ENCODE measurements at places on chromosomes 16 and 17.

GRCh38 chr17:78526231-78527025, 50.8 kb downstream of the DNAH17 start:
- DNase-seq: no peak

DNA sequence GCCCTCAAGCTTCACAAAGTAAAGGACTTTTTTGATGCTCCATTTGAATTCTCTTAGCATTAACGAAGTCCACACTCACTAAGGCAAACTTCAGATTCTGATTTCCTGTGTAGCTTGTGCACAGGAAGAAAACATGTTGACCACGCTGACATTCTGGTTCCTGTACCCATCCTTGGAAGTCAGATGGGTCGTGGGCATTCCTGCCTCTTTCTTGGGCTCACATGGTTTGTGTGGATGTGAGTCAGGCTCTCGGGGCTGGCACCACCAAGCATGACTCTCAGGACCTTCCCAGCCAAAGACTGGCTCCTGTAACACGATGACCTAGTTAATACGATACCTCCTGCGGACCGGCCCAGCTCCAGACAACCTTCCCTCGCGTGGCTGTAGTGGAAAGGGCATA, 32.8 kb downstream of the ARSG start:
- DNase-seq: no peak

DNA sequence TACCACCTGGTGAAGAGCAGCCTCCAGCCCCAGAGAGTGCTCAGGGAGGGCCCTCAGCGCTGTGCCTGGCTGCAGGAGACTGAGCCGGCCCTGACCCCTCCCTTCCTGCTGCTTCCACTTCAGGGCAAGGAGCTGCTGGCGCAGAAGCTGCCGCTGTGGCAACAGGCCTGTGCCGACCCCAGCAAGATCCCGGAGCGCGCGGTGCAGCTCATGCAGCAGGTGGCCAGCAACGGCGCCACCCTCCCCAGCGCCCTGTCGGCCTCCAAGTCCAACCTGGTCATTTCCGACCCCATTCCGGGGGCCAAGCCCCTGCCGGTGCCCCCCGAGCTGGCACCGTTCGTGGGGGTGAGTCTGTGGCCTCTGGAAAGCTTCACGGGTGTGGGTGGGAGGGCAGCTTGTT, 61.9 kb upstream of the PVALEF start:
- DNase-seq: no peak

GRCh38 chr16:20903116-20903898, 2.7 kb downstream of the LYRM1 start:
- no peak for DNase-seq

- DNase-seq: no peak
Observed at GRCh38 chr17:29683481-29683880, 60.8 kb upstream of the CORO6 start.

DNA sequence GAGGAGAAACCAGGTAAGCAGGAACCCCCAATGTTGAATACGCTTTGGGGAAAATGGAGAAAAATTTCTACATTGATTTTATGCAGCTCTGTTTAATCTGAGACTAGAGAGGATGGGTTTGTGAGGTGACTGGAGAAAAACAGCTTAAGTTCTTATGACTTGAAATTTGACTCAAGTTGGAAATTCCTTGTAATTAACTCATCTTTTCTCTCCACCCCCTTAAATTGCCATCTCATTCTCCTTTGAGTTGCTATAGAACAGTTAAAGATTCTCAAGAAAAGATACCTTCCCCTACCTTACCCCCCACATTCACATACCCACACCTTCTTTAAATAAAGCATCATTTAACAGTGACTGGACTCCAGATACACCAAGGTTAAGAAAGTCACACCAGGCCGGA, 24.2 kb downstream of the ZNRF1 start:
- DNase-seq: no peak

DNA sequence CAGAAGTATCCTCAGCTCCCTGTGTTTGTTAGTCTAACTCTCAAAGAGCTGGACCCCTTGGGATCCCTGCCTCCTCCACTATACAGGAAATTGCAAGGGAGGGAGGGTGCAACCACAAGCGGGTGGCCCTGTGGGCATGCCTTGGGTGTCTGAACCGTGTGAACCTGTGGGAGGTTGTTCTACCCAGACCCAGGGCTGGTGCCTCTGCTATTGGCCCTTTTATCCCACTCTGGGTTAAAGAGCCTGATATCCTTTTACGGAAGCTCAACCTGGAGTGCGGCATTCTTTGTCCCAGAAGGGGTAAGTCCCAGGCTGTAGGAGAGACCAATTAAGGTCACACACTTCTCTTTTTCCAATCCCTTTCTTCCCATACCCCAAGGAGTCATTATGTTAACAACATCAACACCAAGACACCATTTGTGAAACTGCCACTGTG, 53.4 kb downstream of the ARSG start:
- peak; percentile 60 for DNase-seq

DNA sequence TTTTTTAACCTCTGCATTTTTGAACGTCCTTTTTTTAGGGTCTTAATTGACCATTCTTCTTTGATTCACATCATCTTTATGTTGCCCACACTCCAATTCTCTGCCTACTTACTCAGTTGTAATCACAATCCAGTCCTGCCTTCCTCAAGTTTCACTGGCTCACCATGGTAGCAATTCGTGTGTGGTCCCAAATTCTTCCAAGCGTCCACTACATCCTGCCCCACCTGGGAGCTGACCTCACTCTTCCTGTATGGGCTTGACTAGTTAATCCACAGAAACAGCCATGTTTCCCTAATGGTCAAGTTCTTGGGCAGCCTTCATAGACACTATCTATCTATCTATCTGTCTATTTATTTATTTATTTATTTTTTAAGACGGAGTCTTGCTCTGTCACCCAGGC, 7.1 kb downstream of the TLCD2 start:
- DNase-seq: no peak

DNA sequence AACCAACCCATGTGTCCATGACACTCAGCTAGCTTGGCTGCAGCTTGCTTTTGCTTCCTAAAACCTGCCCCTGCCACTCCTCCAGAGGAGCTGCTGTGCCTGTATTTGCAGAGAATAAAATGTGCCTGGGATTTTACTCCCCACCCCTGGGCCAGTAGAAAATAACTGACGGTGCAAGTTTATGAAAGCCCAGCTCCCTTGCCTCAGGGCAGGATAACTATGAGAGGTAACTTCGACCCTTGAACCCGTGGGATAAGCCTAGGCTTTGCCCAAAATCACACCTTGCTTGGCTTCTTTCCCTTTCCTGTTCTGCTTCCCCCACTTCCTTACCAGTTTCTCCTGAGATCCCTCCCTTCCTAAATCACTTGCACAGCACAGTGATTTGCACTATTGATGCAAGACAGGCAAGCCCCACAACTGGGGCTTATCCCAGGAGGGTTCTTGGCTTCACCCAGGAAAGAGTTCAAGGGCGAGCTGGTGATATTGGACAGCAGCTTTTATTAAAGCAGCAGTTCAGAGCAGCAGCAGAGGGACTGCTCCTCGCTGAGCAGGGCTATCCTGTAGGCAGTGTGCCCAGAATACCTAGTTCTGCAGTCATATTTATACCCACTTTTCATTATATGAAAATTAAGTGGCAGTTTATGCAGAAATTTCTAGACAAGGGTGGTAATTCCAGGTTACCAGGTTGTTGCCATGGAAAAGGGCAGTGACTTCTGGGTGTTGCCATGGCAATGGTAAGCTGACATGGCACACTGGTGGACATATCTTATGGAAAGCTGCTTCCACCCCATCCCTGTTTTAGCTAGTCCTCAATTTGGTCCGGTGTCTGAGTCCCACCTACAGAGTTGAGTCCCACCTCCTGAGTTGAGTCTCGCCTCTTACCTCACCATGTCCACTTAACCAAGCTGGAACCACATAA, 6.3 kb upstream of the ERCC4 start:
- DNase-seq: no peak

DNA sequence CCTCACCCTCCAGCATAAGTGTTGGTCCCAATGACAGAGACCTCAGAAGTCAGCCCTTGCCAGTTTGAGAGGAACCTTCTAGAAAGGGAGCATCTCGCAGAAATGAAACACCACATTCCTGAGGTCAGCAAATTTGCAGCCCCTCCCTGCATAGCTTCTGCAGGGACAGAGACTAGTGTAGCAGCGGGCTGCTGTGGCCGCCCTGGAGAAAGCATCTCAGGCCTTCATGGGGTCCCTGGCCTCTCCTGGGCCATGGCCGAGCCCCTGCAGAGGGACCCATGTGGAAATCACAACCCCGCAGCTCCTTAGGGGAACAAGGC, 11.4 kb downstream of the HS3ST6 start:
- no peak for DNase-seq

DNA sequence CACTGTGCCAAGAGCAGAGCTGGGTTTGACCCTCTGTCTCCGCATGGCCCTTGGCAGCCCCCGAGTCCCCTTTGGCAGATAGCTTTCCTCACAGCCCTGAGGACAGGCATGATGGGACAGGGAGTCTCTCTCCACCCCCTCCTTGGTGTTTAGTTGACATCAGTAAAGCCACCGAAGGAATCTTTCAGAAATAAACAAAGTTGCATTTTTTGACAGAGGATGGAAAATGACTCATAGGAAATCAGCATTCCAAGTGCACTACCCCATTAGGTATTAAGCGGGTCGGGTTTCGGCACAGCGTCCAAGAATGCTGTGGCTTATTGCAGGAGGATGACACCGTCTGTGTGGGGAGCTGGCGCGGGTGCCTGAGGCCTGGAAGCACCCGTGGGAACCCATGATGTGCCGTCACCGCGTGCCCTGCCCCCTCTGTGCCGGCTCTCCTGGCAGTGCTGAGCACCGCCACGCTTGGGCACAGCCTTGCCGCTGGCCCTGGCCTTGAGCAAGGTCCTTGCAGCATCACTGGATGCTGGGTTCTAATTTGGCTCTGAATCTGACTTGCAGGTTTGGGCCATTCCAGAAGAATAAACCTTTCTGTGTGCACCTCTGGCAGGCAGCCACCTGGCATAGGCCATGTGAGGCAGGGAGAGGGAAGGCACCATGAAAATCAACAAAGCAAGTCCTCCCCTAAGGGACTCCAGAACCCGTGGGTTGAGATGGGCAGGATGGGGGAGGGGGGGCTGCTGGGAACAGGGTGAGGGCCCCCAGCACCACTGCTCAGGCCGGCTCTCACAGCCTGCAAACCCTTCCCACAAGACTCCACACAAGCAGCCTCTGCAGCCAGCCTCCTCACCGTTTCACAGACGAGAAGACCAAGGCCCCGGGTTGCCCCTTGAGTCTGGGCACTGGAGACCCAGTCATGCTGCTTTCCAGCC, 50.5 kb upstream of the ZNF469 start:
- DNase-seq: no peak

DNA sequence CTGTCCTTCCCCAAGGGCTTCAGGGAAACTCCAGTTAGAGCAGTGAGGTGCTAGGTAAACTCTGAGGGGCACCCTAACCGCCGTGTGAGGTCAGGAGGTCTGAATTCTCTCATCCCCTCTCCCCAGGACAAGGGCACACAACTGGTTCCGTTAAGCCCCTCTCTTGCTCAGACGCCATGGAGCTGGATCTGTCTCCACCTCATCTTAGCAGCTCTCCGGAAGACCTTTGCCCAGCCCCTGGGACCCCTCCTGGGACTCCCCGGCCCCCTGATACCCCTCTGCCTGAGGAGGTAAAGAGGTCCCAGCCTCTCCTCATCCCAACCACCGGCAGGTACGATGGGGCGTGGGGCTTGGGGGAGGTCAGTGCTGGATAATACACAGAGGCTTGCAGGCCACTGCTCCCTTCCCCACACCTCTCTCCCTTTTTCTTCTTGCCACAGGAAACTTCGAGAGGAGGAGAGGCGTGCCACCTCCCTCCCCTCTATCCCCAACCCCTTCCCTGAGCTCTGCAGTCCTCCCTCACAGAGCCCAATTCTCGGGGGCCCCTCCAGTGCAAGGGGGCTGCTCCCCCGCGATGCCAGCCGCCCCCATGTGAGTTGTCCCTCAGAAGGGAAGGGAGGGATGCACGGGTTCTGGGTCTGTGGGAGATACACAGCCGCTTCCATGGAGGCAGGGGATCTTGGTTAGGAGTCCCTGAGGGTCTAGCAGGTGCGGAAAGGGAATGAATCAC, 4.6 kb downstream of the GRB7 start:
- no peak for DNase-seq

- no peak for DNase-seq
Observed at GRCh38 chr17:80002070-80002641, 33.5 kb downstream of the TBC1D16 start.

GRCh38 chr16:28191364-28191960, 20.3 kb downstream of the XPO6 start:
- no peak for DNase-seq

DNA sequence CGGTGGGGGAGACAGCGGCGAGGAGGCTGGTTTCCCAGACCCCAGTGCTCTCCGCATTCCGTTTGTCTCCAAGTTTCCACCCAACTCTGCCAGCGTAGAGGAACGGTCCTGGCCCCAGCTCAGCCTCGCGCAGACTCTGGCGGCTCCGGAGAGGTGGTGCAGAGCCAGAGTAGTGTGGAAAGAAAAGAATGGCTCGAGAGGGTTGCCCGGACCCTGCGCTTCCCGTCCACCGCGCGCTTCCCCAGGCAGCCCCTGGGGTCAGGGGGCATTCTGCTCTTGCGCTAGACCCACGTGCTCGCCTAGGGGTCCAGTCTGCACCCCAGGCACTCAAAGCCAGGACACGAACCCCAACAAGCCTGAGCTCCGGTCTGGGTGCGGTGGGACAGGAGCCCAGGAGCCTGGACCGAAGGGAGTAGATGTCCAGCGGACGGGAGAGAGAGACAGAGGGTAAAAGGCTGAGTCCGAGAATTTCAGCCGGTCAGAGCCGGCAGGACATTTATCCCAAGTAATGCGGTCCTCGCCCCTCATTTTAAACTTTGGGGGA, 3.8 kb downstream of the PMP22 start:
- DNase-seq: no peak

DNA sequence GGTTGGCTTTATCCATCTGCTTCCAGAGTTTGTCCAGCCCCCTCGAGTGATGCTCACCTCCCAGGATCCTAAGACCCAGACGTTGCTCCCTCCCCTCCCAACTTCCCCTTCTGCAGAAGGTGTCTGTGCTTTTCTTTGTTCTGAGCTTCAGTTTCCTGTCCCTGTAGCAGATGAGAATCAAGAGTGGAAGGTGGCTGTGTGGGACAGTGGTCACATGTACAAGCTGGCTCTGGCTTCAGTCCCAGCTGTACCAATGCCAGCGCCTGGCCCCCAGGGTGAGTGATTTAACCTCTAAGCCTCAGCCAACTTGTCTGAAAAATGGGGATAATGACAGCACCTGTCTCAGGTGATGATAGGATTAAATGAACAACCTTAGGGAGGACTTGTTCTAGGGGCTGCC, 7.7 kb downstream of the PRR15L start:
- DNase-seq: no peak

DNA sequence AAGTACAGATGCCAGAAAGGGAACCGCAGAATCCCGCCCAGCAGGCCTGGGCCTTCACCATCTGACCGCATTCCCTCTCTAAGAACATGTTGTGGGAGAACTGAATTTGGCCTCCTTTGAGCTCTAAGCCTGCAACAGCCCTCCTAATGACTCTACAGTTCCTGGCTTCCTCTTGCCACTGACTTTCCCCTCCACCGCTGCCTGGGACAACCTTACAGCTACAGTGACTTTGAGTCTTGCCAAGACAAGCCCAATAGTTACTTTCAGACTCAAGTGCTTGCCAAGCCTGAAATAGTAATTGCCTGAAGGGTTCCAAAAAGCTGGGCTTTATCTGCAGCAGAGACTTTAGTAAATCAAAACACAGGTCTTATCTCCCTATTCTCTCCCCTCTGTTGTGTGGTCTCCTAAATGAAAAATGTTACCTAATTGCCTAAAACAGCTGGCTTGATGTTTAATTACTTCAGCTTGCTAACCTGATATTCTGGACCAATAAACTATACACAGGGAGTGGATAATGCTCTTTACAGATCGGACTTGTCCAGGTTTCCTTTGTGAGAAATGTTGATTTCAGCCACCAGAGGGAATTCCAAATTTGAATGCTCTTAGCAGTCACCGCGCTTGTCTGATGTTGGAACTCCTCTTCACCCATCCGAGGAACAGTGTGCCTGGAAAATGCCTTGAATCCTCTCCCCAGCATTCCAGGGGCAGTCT, 85.1 kb upstream of the TBX2 start:
- DNase-seq: no peak

Data from CD4-positive, alpha-beta T cell treated with Interleukin-21 for 1 hour (primary cell).